ENCODE measurements at places on chromosomes 2 and 18. TPM values are rescaled to one million over a fixed set of nuclear protein-coding genes. Genes with fewer than 3 reads are reported as not detected.

ARHGAP25 gene
- 5.8 TPM for total RNA-seq

GRCh38 chr2:7121851-7122250 lies 204.6 kb downstream of the RNF144A start:
- DNase-seq: no peak

- peak; percentile 67 for DNase-seq
These were observed 56.0 kb downstream of the EN1 start for GRCh38 chr2:118791483-118791882.

- DNase-seq: no peak
These were observed 72.6 kb downstream of the TRABD2A start for GRCh38 chr2:84808279-84808678.

GRCh38 chr18:27497246-27497645 lies 312.1 kb upstream of the CHST9 start:
- no peak for DNase-seq

DNA sequence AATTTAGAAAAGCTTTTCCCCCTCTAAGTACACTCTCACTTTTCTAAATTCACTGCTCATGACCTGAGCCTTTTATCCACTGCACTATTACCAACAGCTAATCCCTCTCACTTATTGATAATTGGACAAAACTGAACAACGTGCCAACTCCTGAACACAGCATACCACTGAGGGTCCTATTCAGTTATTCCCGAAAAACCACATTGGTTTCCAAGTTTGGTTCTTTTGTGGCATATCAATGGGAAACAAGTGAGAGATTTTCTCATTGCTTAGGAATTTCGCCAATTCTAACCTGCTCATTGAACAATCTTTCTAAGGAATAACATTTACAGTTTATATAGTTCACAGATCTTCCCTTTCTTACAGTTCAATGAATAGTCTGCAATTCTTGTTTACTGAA lies 977.4 kb downstream of the TMEM182 start:
- no peak for DNase-seq

DNA sequence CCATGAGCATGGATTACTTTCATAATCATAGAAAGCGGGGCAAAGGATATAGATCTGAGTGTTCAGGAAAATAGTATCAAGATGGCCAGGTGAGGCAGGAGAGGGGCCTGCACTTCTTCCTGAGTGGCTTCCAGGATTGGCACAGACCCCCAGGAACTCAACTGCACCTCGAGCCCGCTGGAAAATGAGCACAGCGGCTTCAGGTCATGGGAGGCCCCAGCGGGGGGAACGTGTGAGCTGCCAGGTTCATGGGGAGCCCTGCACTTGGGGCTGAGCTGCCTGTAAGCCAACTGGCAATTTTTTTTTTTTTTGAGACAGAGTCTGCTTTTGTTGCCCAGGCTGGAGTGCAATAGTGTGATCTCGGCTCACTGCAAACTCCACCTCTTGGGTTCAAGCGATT lies 81.5 kb upstream of the ODC1 start:
- DNase-seq: no peak

GRCh38 chr2:31785876-31786275 lies 205.1 kb upstream of the SRD5A2 start:
- no peak for DNase-seq

Measured in skin of body (tissue), 3 donors.